H1 (cell line): ENCODE measurements at places on chromosomes 4 and X. TPM values are rescaled to one million over a fixed set of nuclear protein-coding genes. Genes with fewer than 3 reads are reported as not detected.

Gene DCHS2
- total RNA-seq = 1.8 and 2.6 TPM in 2 replicates

Gene BTK
- total RNA-seq = 0.20 TPM in 1 of 2 replicates, not detected in the other

Gene MND1
- total RNA-seq = 26.2 and 27.4 TPM in 2 replicates

Gene AWAT2
- not detected in 2 replicates for total RNA-seq

Gene HTN3
- total RNA-seq = not detected in 2 replicates

Gene TMEM31
- total RNA-seq = not detected in 2 replicates

Gene ABLIM2
- 2.8 and 3.0 TPM in 2 replicates for total RNA-seq

Gene PCSK1N
- total RNA-seq = 4.5 TPM in 2 replicates

Gene DRD5
- 0.11 TPM in 1 of 2 replicates, not detected in the other for total RNA-seq

Gene S100P
- not detected in 2 replicates for total RNA-seq

Gene ADGRG4
- total RNA-seq = not detected in 2 replicates

Gene TLR1
- not detected in 2 replicates for total RNA-seq

Gene CENPVL2
- 2.9 and 3.2 TPM in 2 replicates for total RNA-seq

Gene FAM184B
- 0.39 and 0.46 TPM in 2 replicates for total RNA-seq

Gene SLC7A11
- total RNA-seq = 15.6 and 17.0 TPM in 2 replicates

Gene UGT2B10
- not detected in 2 replicates for total RNA-seq

Gene RBM3
- total RNA-seq = 159 and 164 TPM in 2 replicates

Gene CSAG3
- not detected in 2 replicates for total RNA-seq

GRCh38 chr4:107893171-107894137 is 37.9 kb upstream of the CYP2U1 start:
- no peak for DNase-seq

DNA sequence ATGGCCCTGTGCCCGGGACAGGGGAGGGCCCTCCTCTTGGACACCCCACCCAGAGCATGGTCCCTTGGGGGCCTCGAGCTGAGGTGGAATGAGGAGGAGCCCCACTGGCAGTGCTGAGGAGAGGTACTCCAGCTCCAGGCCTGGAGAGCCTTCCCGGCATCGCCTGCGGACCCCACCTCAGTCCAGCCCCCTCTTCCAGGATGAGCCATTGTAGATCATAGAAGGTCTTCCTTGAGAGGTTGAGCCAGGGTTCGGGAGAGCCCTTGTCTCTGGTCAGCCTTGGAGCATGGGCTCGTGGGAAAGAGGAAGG is 16.9 kb downstream of the SMIM10L2A start:
- no peak for DNase-seq

DNA sequence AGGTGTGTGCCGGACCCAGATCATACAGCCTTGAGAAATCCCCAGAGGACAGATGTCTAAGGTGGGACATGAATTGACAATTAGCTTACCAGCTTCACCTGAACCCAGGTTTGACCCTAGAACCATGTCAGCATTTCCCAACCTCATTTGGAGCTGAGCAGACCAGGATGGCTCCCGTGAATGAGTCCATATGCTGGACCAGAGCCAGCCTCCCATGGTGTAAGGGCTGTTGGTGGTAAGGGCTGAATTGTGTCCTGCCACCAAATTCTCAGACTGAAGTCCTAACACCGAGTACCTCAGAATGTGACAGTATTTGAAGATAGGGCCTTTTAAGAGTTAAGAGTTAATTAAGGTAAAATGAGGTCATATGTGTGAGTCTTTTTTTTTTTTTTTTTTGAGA is 88.3 kb downstream of the SLC34A2 start:
- DNase-seq = no peak

DNA sequence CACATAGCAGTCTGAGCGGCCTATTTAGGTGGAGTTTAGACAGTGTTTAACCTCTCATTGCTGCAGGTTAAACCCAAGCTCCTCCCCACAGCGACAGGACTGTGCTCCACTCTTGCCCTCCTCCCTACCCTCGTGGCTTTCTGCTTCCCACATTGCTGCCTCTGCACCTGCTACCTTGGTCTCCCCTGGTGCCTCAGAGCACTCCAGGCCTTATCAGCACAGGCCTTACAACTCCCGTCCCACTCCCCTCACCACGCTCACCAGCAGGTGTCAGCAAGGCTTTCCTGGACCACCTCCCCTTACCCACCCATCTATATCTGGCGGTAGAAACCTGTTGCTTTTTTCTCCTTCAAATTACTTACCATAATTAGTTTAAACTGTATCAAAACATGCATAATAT is 18.6 kb downstream of the HELT start:
- no peak for DNase-seq

DNA sequence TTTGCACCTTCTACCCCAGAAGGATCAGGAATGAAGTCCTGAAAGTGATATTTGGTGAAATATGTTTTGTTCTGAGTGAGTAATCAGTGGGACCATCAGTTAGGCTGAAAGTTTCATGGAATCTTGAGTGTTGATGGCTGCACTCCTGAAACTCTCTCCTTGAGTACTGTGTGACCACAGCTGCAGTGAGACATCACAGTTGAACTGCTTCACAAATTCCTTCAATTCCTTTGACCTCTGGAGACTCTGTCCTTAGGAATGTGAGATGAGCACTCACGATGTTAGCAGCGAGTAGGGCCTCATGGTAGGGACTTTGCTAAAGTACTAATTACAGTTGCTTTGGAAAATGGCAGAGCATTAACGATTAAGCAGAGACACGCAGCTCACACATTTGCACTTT is 142.9 kb upstream of the SLC4A4 start:
- DNase-seq = no peak

- DNase-seq = no peak
Observed at GRCh38 chr4:185640811-185641675, 105.7 kb upstream of the PDLIM3 start.

DNA sequence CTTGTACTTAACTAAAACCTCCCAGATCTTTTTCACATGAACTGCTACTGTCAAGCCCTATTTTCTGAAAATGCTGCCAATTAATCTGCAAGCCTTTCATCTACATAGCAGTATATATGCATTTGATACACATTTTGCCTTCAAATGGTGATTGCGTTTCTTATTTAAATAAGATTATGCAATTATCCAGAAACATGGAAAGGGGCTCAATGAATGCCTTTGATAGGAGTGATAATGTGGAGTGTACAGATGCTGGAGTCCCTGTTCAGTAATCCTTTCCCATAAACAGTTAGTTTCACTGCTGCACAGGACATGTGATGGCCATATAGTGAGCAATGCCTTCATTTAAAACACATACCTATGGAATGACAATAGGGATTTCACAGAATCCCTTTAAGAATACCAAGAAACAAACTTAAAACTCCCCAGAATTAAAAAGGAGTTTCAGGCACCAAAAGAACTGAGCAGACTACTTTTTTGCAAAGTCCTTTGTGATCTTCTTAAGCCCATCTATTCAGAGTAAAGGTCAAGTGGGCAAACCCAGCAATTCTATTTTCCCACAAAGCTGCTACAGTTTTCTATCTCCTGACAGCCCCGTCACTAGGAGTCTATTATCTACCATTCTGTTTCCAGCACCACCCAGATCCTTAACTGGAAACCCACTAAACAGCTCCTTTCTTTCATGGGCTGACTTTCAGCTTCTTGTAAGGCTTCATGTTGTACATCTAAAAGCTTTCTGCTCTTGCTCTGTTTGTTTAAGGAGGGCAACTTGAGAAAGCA is 120.3 kb downstream of the UNC5C start:
- DNase-seq = no peak

- DNase-seq = no peak
Observed at GRCh38 chr4:86523333-86523732, 70.8 kb upstream of the PTPN13 start.

GRCh38 chr4:123776267-123776666 is 379.7 kb downstream of the SPRY1 start:
- no peak for DNase-seq

GRCh38 chr4:60744767-60745166 is 455.4 kb upstream of the ADGRL3 start:
- DNase-seq = no peak

DNA sequence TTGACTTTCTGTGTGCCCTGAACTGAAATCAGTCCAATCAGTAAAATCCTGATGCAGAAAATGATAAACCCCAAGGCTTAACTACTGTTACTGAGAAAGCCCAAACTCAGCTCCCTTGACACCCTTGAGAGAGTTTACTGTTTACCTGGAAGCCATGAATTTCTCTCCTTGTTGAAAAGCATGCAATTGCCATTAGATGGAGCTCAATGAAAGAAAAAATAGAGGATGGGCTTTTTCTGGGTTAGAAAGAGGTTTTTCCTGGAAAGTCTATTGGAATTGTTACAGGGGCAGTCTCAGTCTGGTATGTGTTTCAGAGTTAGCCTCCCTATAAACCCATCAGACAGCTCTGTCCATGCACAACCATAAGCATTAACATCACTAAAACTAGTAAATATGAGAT is 66.4 kb upstream of the C4orf54 start:
- DNase-seq = no peak

- DNase-seq = no peak
Observed at GRCh38 chr4:13495753-13496152, 11.6 kb upstream of the RAB28 start.

DNA sequence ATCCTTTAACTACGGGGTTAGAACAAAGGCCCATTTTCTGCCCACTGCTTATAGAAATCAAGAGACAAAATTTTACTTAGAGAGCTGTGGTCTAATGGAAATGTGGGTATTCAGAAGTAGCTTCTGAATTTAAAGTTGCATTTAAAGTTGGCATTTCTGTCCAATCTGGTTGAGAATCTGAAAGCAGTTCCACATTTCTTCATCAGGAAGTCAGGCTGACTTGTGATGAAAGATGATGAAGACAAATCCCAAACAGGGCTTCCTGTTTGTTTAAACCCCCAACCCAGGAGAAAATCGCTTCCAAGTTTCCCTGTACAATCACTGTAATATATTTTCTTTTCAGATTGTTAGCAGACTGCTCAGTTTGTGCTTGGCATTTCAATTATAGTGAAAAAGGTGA is 345.3 kb downstream of the SPRY1 start:
- DNase-seq = no peak

DNA sequence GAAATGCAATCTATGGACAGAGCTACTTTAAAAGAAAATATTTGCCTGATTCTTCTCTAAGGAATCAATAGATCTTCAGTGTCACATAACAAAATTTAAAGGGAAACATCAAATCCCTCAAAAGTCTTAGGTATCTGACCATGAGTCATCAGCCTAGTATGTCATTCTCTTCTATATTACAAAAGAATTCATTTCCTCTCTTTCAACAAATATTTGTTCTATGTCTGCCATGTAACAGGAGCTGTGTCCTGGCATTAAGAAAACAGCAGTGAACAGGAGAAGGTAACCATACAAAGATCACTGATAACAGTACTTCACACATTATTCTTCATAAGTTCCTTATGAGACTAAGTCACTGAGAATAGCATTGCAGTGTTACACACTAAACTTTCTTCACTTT is 243.6 kb upstream of the DKK2 start:
- no peak for DNase-seq

DNA sequence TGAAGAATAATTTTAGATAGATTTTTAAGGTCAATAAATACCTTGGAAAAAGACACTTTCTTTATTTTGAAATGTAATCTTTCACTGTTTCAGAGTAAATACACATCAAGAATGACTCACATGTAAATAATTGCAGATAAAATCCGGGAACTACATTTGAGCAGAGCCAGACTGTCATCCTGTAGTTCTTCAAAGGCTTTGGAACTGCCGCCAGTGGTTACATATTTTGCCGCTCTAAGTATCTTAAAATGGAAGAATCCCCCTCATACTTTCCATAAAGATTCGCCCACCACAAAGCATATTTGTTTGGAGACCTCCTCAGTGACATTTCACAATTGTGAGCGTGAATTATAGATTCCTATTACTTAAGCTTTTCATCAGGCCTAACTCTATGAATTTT is 607.8 kb upstream of the ZFP42 start:
- DNase-seq = no peak

GRCh38 chr4:179666226-179666625 is 2224.0 kb upstream of the AGA start:
- DNase-seq = no peak

DNA sequence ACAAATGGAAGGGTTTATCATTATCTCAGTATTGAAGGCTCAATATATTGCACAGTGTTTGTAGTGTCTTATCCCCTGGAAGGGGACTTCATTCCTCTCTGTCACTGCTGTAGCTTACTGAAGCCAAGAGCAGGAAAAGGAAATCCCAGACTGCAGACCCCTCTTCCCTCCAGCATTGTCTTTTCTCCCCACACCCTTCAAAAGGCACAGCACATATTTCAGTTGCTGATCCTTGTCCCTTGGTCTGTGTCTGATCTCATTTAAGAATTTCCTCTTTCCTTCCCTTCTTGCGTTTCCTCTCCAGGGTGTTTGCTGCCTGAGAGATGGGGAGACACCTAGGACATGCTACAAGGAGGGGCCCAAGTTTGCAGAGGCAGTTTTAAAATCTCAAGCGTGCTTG is 40.1 kb downstream of the STIM2 start:
- no peak for DNase-seq
